Fibroblast of villous mesenchyme (primary cell): ENCODE measurements at places on chromosomes 2 and 18.

- no peak for DNase-seq
Observed at GRCh38 chr18:79788734-79789085, 9.0 kb upstream of the KCNG2 start.

DNA sequence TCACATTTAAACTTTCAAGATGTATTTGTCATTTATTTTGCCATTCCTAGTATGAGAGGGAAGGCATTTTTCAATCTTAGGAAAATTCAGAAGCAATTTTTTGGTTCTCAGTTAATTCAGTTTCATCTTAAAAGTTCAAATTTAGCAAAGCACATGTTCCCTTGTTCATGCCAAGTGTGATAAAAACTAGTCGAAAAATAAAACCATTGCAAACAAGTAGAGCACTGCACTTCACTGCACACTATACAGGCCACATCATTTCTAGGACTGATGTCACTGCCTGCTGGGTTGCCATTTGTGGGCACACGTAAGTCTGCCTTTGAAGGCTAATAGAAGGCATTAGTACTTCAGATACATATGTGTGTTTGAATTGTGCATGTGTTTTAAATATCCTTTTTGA is 14.3 kb downstream of the TBR1 start:
- no peak for DNase-seq

DNA sequence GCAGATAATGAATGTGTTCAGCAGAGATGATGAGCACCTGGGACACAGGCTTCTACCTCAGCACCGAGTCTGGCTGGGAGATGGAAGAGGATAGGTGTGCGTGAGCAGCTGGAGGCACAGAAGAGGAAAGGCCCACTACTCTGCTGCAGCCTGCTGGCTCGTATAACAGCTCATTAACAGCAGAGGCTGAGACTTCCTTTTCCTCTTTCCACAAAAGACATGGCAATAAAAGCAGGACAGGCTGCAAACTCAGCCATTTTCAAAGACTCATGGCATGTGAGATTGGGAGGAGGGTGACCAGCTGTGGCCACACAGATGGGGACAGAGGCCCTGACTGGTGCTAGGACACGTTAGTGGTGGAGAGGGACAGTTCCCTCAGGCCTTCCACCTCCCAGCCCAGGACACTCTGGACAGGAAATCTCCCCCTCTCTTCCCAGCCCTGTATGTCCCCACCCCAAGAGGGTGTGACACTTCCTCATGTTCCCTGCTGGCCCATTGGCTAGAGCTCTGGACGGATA is 60.3 kb downstream of the CACNB4 start:
- DNase-seq, result no peak

DNA sequence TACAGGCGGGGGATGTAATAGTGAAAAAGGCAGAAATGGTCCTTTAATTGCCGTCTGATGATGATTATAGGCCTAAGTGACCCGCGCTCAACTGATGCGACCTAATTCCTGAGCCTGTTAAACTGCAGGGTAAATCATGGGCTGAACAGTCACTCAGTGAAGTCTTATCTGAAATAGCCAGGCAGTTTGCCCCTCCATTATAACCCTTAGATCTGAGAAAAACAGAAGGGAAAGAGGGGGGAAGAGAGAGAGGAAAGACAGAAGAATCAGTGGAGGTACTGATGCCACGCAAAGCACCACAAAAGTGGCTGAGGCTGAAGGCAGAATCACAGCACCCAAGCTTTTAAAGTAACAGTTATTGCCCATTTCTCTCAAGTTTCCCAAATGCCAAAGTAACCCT is 73.1 kb upstream of the DNMT3A start:
- no peak for DNase-seq

- DNase-seq, result peak; percentile 53
Observed at GRCh38 chr2:100018341-100019193, 123.8 kb downstream of the AFF3 start.

DNA sequence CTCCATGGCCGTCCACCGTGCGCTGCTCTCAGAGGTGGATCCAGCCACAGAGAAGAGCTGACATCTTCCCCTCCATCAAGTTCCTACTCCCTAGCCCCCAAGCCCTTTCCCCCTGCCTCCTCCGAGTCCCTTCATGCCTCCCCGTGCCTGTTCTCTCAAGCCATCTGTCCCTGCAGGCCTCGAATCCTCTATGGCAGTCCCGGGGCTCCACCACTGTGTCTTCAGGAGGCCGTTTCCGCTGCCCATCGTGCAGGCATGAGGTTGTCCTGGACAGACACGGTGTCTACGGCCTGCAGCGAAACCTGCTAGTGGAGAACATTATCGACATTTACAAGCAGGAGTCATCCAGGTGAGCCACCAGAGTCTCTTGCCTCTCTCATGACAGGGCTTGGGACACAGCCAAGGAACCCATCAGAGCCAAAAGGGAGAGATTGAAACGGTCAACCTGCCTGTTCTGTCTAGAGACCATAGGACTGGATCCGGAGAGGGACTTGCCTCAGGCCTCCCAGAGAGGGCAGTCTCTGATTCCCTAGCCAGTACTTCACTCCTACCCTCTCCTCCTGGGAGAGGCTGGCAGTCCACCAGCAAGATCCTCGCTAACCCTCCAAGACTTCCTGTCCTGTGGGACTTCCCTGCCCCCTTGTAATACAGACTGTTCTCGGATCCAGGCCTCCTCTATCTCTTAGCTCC is 9.7 kb downstream of the UCN start:
- no peak for DNase-seq

GRCh38 chr2:49980774-49981173 is 826.5 kb upstream of the FSHR start:
- DNase-seq, result no peak

GRCh38 chr18:79625924-79626561 is 53.6 kb upstream of the CTDP1 start:
- no peak for DNase-seq

- no peak for DNase-seq
Observed at GRCh38 chr2:104606056-104606455, 247.9 kb upstream of the POU3F3 start.

DNA sequence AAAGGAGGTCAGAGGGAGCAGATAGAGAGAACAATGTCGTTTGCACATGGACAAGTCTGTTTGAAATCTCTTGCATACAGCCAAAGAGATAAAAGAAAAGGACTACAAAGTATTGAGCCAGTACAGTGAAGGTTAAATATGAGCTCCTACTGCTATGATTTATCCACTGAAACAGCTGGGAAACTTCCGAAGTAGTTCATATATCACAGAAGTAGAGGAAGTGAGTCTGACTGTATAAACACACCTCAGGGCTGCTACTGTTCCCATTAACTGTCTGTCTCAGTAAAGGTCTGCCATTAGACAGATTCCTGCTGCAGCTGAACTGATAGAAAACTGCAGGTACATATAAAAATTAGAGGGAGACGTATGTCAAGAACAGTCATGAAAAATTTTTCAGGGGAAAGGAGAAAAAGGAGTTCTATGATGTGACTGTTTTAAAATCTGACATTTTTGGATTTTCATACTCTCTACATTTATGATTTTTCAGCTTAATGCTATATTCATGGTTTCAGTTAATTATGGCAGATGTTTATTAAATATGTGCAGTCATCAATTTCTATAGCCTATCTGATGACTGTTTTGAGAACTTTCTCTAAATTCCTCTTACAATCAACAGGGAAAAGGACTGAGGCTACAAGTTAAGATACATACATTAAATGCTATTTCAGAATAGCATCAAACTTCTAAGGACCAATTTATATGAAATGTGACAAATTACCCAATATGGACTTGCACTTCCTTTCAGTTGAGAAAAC is 364.7 kb downstream of the ERBB4 start:
- DNase-seq, result no peak

DNA sequence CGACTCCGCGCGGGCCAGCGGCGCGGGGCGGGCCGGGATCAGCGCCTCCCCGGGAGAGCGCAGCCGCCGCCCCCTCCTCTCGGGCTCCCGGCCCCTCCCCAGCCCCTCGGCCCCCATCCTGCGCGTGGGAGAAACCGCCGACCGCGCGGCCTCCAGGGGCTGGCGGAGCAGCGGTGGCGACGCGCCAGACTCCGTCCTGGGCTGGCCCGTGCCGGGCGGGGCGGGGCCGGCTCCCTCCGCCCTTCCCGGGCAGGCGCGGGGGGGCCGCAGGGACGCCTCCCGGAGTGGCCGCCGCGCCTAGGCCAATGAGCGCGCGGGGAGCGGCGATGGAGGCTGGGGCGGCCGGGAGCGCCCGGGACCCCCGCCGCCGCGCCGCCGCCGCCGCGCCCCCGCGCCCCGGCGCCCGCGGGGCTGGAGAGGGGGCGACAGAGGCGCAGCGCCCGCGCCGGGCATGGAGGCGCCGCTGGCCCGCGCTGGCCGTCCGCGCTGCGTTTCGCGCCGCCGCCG is 49.1 kb downstream of the KCNIP3 start:
- peak; percentile 42 for DNase-seq

- no peak for DNase-seq
Observed at GRCh38 chr2:189661957-189662321, 680 bp downstream of the ASNSD1 start.

DNA sequence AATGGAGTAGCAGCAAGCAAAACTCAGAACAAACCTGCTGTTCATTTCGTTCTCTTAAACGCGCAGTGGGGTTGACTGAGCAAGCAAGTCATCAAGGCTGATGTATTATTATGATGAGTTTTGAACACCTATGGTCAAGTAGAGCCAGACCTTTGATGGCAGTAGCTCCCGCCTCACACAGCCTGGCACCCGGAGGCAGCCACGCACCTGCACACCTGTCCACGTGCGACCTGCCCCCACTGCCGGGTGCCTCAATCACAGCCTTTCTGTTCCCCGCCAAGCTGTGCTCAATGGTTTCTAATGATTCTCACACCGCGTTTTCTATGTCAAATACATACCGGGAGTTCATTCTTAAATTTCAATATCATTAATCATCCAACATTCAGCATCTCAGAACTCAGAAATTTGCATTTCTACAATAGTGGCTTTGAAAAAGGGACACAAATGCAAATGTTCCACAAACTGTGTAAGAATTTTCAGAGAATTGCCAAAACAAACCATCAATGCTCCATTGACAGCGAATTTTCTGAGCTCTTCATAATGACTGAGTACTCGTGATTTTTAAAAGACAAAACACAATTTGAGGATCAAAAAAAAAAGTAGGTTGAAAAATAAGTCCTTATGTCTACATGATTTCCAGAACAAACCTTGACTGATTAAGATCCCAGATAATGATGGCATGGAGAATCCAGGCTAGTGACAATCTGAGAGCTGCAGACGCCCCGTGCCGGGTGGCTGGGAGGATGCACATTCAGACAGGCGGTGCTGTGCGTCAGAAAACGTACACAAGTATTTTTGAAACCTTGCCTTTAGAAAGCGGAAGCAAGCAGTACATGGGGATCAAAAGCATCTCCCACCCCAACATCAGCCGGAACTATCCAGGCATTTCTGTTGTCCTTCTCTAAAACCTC is 56.6 kb downstream of the HDAC4 start:
- no peak for DNase-seq

DNA sequence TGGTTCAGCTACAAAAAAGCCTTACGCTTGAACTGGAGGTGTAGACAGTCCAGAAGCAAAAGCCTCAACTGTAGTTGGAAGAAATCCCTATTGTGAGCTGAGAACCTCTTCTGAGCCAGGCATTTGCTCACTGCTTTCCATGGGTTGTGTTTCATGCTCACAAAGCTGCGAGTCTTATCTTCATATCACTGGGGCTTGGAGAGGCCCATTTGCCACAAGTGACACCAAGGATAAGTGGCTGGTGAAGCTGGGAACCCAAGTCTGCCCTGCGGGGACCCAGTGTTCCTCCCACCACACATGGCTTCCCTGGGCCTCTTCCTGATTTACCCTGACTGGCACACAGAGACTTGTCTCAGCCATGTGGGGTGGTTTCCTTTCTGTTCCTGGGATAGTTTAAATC is 130.4 kb downstream of the RNF144A start:
- no peak for DNase-seq

DNA sequence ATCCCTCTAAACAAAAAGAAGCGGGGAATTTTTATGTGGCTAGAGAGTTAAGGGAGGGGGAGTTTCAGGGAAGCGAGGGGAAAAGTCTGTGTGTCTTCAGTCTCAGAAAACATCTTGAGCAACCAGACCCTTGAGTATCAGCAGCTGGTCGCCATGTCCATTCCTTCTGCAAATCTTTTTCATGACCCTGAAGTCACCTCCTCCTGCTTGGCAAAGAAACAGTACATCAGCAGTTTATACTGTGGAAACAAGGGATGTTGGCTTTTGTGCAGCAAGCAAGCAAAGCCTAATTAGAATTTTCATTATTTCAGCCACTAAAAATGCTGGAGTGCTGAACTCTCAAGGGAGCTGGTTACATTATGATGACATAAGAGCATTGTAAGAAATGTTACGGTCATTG is 187.4 kb upstream of the SLC8A1 start:
- peak; percentile 19 for DNase-seq

DNA sequence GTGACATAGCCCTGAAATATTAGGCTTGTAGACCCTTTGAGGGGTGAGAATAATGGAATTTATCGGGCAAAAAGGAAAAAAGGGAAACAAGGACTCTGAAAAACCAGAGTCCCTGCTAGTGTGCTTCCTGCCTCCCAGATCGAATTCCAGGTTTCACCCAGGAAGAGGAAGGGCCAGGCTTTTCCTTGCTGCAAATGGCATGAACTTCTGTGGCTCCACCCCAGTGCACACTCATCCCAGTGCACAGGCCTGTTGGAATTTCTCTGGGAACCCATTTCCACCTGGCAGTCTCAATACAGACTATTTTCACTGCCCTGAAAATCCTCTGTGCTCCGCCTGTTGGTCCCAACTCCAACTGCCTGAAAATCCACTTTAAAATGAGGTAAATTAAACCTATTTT is 29.9 kb downstream of the C18orf54 start:
- no peak for DNase-seq

- no peak for DNase-seq
Observed at GRCh38 chr2:177641331-177641730, 248.8 kb downstream of the AGPS start.

DNA sequence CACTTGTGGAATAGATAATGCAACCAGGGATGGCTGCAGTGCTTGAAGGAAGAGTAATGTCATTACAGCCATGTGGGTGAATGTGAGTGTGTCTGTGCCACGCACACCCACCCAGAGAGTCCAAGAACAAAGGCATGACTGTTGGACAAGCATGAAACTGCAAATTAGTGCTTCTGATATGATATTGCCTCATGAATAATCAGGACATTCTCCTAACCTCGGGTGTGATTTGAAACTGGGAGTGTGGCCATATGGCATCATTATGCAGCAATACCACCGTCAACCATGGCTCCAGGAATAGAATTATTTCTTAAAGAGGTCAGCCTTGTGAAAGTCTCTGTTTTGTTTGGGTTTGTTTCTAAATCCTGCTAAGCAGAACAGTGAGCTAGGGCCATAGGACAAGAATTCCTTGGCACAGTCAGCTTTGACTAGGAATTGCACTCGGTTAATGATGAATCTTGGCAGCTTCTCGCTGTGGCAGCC is 678.0 kb upstream of the RAB6C start:
- no peak for DNase-seq

- DNase-seq, result no peak
Observed at GRCh38 chr2:173523497-173523896, 168.8 kb downstream of the CDCA7 start.

- DNase-seq, result no peak
Observed at GRCh38 chr2:8615252-8615575, 66.6 kb upstream of the ID2 start.

DNA sequence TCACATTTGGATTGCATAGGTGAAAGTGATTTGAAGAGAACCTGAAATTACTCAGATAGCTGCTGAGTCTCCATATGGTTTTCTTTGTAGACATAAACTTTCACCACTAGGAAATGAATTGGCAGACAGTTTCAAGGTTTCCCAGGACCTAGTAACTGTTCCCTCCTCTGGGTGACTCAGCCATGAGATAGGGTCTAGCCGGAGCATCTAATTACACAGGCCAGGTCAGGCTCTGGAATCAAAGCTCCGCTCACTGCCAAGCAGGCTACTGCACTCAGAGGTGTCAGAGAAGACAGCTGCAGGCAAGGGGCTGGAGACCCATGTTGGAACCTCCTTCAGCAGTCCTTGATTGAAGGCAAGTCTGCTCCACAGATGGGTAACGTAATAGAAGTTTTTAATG is 429.2 kb downstream of the TNS1 start:
- DNase-seq, result peak; percentile 75
